ENCODE measurements at places on chromosomes 6 and 20.
A peak's percentile ranks its signal among the peaks of the same experiment; 100 is the strongest.

GRCh38 chr6:43269273-43270007 lies 26.2 kb downstream of the TTBK1 start:
- DNase-seq = no peak

DNA sequence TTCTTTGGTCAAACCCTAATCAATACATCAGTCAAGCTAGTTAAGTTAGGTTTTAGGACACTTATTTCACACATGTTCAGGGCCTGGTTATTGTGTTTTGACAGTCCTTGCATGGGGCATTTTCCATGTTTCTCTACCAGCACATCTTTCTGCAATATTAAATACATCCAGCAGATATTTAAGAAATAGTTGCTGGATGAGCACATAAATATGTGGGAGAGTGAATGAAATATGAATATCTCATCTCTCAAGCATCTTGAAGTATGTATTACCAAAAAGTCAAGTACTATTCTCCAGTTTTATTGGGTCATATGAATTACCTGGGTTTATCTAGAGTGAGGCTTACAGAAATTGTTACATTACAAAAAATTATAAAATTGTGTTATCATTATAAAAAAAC lies 621.9 kb upstream of the GJE1 start:
- DNase-seq = no peak

GRCh38 chr6:11380969-11381744 lies 148.7 kb upstream of the NEDD9 start:
- no peak for DNase-seq

DNA sequence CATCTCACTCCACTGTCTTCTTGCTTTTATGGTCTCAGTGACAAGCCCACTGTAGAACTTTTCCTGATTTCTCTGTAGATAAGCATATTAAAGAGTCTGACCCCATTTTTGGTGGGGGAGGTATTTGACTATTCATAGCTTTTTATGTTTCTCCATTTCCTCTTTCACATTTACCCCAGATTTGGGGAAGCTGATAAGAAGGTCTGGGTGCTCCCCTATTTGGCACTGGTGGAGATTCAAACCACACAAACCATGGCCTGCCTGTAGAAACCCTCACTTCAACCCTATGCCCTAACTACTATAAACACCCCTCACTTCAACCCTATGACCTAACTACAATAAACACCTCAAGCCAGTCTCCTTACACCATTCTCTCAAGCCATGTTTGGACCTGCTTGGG lies 196.2 kb upstream of the SYNDIG1 start:
- no peak for DNase-seq

- DNase-seq = no peak
These were observed 7.8 kb upstream of the MANEA start for GRCh38 chr6:95569560-95569959.

- DNase-seq = no peak
These were observed 73.4 kb upstream of the HMGCLL1 start for GRCh38 chr6:55652429-55652828.

- no peak for DNase-seq
These were observed 113.3 kb upstream of the EEF1E1 start for GRCh38 chr6:8215631-8216030.

DNA sequence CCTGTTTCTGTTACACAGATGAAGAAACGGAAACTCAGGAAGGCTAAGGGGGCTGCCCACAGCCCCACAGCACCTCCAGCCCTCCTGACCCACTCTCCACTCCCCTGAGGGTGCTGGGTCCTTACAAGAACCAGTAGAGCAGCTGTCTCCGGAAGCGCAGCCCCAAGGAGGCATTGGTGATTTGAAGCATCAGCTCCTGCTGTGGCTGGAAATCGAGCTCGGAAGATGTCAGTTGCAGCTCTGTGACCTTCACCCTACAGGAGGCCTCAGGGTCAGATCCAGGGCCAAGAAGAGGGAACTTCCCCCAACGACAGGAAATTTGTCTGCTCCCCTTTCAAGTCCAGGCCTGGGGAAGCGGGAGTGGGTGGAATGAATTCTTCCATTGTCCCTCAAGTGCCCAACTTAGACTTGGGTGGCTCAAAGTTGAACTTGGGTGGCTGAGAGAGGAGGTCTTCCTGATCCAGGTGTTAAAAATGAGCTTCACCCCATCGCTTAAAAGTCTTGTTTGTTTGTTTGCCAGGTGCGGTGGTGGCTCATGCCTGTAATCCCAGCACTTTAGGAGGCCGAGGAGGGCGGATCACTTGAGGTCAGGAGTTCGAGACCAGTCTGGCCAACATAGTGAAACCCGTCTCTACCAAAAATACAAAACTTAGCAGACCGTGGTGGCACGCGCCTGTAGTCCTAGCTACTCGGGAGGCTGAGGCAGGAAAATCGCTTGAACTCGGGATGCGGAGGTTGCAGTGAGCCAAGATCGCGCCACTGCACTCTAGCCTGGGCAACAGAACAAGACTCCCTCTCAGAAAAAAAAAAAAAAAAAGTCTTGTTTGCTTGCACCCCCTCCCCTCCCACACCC lies 1.9 kb downstream of the PLTP start:
- DNase-seq = no peak

- DNase-seq = no peak
These were observed 63.0 kb downstream of the AGPAT4 start for GRCh38 chr6:161210857-161211256.

GRCh38 chr6:43221046-43221972 lies 8.0 kb downstream of the DNPH1 start:
- no peak for DNase-seq

DNA sequence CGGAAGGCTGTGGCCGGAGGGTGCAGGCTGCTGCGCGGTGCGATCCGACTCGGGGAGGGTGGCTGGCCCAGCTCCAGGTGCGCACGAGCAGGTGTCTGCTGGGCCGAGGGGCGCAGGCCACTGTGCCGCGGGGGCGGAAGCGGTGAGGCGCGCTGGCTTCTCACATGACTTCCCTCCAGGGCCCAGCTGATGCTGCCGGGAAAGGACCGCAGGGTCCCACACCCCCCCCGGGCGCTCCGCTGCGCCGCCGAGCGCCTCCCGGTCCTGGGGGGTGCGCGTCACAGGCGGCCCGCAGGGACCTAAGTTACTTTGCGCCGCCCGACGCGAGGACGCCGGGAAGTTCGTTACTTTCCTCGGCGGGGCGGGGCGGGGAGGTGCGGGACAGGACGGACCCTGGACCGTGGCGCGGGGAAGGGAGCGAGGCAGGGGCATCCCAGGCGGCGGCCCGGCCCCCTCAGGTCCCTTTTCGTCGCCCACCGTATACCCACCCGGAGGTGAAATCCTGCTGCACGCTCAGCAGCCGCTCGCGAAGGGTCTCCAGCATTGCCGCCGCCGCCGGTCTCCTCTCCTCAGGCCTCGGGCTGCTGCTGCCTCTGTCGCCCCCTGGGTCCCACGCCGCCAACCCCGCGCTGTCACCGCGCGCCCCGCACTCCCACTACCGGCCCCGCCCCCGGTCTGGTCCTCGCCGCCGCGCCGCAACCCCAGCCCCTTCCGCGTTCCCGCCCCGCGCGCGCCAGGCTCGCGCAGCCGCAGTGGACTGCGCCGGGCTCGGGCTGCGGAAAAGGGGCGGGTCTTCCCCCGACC lies at the start of gene DTNBP1:
DTNBP1 (minus strand) TSS at position 703 of the 804 bp plus-strand sequence; CDS start at position 544, 159 bp downstream.
- DNase-seq = peak; percentile 28

GRCh38 chr20:430091-430999 lies 22.2 kb downstream of the RBCK1 start:
- no peak for DNase-seq

- no peak for DNase-seq
These were observed 14.0 kb downstream of the GMDS start for GRCh38 chr6:2231438-2231837.

- no peak for DNase-seq
These were observed 17.5 kb upstream of the FAM110A start for GRCh38 chr20:815914-816606.

GRCh38 chr20:63576311-63576710 lies 2.3 kb upstream of the HELZ2 start:
- DNase-seq = no peak

DNA sequence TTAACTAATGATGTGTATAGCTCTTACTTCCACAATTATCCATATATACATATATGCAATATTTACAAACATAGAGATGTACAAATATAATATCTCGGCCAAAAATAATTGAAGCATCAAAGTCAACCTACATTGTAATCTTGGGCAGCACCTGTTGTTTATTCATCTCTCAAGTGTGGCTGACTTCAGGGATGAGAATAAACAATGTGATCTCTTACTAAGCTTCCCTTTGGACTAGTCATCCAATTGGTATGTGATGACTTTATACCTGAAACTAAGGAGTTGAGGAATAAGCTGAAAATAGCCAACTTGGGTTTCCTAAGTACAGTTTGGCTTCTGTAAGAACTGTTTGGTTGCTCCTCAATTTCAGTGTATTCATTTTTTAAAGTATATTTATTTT lies 256.6 kb downstream of the KHDC1L start:
- no peak for DNase-seq

DNA sequence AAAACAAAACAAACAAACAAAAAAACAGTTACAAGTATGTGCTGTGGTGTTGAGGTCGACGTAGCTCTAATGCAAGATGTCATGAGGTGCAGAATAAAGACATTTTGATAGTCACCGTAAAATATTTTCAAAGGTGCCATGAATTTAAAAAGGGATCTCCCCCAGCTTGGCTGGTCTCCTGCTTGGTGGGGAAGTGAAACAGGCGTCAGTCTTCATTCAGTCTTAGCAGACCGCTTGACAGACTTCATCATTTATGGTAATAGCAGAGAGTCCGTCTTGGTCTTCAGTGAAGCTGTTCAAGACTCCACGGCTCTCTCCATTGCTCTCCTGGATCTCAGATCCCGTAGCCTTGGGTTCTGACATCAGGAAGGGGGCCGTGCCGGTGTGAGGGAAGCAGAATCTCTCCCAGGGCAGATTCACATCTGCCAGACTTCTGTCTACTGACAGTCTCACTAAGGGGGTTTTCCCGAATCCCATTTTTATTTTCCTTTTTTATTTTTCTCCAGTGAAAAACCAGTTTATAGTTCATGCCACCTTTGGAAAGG lies 1.6 kb downstream of the SLC24A3 start:
- DNase-seq = no peak

DNA sequence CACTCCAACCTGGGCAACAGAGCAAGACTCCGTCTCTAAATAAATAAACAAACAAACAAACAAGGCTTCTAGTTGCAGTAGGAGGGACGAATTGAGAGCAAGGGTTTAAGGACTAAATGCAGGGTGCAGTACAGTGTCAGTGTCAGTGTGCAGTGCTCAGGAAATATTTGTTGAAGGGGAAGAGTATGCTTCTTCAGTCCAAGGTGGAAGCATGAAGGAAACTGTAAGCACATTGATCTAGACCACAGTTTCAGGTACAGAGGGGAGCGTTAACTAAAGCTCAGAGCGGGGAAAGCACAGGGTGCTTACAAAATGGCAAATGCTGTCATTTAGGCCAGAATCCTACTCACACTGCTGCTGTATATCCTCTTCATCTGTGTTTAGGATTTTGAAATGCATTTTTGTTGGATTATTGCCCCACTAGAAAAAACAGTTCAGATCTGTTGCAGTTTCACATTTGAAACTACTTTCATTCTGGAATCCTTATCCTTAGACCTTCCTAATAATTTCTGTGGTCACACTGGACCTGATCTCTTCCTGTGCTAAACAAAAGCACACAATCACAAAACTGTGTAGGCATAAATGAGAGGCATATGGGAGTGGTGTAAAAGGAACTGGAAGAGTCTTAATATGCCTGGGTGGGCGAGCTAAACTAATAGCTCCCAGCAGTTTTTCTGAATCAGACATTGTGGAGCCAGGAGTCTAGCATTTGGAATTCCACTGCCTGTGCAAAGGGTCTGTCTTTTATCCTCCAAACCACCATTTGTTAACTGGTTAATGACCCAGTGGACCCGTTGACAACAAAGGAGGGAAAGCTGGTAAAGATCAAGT lies 41.4 kb downstream of the CBFA2T2 start:
- no peak for DNase-seq

- DNase-seq = no peak
These were observed 947.7 kb upstream of the MAP3K7 start for GRCh38 chr6:91534614-91535013.

DNA sequence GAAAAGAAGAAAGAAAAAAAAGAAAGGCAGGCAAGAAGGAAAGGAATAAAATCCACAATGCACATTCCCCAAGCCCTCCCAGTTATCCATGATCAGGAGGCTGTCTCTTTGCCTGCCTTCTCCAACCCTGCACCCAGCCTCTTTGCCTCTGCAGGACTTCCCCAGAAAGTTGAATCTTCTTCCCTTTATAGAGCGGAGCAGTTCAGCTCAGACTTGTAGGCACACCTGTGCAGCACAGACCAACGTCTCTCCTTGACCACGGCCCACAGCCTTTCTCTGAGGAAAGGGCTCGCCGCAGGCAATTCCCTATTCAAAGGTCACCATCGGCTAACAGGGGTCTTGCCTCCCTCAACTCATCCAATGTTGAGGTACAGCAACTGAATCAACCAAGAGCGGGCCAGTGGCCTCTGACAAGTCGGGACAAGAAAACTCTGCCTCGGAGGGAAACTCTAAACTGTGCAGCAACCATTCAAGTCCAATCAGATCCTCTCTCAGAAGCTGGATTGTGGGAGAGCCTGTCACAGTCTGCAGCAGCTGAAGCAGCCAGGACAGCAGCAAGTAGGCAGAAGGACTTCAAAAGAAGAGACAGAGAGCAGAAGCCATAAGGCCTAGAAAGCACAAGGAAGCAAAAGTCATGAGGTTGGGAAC lies 529.2 kb upstream of the JARID2 start:
- no peak for DNase-seq

DNA sequence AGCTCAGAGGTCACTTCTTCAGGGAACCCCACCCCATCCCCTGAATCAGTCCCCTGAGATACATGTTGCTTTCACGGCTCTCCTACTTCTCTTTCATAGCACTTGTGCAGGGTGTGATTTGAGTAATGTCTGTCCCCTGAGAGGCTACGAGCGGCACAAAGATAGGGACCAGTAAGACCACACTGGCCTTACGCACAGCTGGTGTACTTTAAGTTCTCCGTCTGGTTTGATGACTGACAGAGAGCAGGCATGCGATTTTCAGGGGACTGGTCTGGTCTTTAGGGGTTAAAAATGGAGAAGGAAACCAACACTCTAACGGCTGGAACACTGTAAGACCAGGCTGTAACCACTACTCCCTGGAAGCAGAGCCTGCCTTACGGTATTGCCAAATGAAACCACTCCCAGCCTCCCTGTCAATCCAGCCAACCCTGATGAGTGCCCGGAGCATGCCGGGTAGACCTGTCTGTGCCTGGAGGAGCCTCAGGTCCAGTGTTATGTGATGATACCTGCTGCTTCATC lies 47.1 kb downstream of the ELMO2 start:
- no peak for DNase-seq

DNA sequence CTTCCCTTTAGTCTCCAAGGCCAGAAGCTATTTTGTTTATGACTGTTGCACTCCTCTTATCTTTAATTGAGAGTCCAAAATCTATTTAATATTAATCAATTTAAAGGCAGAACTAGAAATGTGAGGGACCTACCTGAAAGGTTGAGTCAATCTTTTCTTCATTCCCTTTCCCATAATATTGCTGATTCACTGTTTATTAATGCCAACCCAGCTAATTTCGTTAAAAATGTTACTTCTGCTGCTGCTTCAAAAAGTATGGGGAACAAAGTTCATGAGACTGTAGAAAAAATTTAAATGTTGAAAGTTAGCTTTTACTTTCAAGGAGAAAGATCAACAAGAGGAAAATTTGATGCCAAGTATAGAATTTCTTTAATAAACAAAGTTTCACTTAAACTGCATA lies 365.3 kb downstream of the TENT5A start:
- no peak for DNase-seq

- no peak for DNase-seq
These were observed 11.7 kb upstream of the MAPK13 start for GRCh38 chr6:36118550-36119107.
